ENCODE measurements at places on chromosomes 1 and 21.

GRCh38 chr1:99264201-99265021 is at the start of gene PLPPR4:
TSS of gene PLPPR4 (plus strand) at chr1:99264492. CDS start at chr1:99264594, 102 bp downstream.
- DNase-seq: peak; percentile 6

DNA sequence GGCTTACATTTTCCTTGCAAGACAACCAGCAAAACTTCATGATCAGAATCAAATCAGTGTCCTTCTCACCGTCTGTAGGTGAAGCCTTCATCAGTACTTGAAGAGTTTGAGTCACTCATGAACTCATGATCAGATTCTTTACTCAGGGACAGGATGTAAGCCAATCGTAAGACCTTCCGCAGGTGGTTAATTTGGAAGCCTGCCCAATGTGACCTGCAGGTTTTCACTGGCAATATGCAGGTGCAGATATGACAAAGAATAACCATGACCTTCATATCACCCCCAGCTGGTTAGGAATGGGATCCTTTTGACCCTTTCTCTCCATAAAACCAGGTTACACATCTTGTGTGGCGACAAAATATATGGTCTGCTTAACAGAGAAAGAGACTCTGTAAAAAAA is 2.4 kb upstream of the PRAMEF20 start:
- no peak for DNase-seq

DNA sequence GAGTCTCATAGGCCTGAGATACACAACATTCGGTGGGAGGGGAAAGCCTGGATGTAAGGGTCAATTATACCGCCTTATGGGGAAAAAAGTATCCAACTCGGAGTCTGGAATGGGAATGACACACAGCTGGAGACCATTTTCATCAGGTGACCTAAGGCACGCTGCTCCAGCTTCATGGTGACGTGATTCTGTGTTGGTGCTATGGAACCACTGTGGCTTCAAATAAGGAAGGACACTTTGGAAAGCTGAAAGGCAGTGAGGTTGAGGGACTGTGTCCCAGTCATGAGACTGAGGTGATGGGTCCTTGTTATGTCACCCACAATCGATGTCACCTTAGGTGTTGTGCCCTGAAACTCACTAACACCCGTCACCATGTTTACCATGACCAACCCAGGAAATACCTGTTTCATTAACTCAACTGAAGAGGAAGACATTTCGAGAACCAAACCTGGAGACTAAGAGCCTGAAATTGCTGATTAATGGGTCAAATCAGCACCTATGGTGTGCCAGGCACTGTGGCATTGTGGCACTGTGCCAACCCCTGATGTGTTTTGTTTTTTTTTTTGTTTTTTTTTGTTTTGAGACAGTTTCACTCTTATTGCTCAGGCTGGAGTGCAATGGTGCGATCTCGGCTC is 54.5 kb downstream of the IRF2BP2 start:
- DNase-seq: no peak

GRCh38 chr1:243431591-243431990 is 175.8 kb downstream of the SDCCAG8 start:
- DNase-seq: no peak

DNA sequence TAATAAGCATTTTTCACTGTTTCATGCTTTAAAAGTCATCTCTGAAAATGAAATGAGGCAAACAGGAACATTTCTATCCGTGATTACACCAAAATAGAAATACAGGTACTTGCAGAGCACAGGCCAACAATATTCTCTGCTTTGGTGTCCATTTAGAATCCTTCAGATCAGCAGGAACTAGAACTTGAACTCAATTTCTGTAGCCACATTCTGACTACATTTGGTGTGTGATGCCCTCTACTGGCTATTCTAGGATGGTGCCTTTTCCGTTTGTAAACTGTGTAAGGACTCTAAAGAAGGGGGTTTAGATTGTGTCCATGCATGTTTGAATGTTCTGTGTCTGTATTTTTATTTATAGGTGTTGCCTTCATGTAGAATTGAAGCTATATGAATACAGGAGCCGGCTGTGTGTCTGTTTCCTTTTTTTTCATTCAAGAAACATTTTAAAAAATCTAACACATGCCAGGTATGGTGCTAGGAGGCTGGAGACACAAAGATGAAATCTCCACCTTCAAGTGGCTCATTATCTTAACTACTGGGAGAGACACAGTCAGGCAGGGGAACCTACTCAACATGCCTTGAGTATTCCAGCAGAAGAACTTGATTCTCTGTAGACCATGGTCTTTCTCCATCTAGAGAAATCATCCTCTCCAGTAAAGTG is 7.6 kb upstream of the ZNF326 start:
- no peak for DNase-seq

DNA sequence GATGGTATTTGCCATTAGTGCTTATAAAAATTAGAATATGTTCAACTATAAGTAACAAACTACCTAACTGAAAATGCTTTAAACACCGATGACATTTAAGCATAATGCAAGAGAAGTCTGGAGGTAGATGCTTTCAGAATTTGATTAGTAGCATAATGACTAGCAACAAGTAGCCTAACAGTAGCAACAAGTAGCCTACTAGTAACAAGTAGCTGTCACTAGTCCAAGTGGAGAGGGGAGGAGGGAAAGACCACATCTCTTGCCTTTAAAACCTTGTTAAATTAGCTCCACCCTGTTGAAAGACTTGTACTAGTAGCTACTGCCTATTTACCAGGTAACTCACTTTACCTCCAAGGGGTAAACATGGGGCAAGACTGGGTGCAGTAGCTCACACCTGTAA is 7.9 kb downstream of the GPR88 start:
- DNase-seq: no peak

DNA sequence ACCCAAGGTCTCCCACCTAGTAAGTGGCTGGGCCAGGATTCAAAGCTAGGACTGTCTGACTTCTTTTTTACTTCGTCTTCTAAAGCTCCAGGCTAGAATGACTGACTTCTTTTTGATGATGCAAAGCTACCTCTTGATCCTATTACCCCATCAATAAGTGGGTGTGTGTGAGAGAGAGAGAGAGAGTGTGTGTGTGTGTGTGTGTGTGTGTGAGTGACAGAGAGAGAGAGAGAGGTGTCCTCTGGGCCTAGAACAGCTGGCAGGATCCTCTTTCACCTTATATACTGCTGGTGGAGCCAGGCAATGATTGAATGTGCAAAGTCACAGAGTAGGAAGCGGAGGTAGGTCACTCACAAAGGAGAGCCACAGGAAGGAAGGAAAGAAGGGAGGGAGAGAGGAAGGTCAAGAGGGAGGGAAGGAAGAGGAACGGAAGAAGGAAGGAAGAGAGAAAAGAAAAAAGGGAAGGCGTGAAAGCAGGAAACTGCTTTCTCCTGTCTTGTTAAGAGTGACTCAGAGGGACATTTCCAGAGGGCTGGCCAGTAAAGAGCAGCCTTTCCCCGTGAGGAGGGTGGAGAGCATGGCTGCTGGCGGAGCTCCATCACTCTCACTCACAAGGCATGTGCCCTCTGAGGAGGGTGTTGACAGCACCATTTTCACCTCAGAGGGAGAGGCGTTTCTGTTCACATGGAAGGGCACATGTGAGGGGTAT is 68.9 kb downstream of the CDC7 start:
- DNase-seq: no peak

DNA sequence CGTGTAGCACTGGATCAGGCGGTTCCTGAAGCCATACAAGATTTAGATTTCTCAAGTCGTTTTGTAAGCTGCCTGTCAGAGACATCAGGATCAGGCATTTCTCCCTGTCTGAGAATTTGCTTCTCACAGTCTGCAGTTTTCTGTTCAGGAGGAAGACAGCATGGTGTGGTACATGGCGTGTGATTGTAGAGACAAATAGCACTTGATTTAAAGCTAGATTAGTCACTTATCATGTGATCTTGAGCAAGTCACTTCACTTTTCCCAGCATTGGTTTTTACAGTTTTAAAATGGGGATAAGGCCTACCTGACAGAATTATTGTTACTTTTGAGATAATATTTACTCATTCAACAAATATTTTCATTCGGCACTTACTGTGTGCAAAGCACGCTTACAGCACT is 63.3 kb downstream of the AK4 start:
- DNase-seq: no peak

DNA sequence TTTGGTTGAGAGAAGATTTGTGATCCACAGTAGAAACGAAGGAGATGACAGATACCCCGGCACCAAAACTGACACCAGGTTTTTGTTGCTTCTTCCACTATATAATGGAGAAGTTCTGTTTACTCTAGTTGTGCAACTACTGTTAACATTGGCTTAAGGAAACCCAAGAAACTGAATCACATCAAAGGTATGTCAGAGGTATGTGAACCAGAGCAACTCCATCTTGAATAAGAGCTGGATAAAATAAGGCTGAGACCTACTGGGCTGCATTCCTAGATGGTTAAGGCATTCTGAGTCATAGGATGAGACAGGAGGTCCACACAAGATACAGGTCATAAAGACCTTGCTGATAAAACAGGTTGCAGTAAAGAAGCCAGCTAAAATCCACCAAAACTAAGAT is 173.7 kb upstream of the CAMK1G start:
- DNase-seq: no peak

GRCh38 chr1:110083866-110084226 is 13.4 kb upstream of the ALX3 start:
- DNase-seq: no peak

- DNase-seq: no peak
These were observed 32.5 kb upstream of the SLC44A5 start for GRCh38 chr1:75643460-75643859.

DNA sequence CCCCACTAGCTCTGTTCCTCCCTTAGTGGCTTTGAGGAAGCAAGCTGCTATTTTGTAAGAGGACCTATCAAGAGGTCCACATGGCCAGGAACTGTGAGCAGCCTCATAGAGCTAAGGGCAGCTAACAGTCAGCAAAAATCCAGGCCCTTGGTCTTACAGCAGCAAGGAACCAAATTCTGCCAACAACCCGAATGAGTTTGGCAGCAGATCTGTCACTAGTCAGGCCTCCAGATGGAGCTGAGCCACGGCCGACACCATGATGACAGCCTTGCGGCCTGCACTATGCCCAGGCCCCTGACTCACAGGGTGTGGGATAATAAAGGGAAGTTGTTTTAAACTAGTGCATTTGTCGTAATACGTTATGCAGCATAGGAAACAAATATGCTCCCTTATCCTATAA is 28.0 kb upstream of the H3-3A start:
- DNase-seq: no peak

- DNase-seq: no peak
These were observed 213.7 kb downstream of the LRRC40 start for GRCh38 chr1:69991644-69992043.

GRCh38 chr1:77382366-77382765 is 100.5 kb downstream of the AK5 start:
- DNase-seq: no peak

- DNase-seq: no peak
These were observed 82.9 kb downstream of the ARID4B start for GRCh38 chr1:235244974-235245592.

Measured in stimulated activated CD8-positive, alpha-beta memory T cell treated with anti-CD3 and anti-CD28 coated beads, Interleukin-2, amount 100 ng/mL, for 48 hours (primary cell).